ENCODE measurements at places on chromosomes 7 and 10. TPM values are rescaled to one million over a fixed set of nuclear protein-coding genes. Genes with fewer than 3 reads are reported as not detected.

The TMEM209 gene
- 18.6 TPM for total RNA-seq

The PLXDC2 gene
- total RNA-seq = 20.5 TPM

The KLF14 gene
- 0.84 TPM for total RNA-seq

The KCNMA1 gene
- 25.1 TPM for total RNA-seq

The SLC26A5 gene
- total RNA-seq = not detected

The SNX13 gene
- total RNA-seq = 35.8 TPM

The PLCE1 gene
- total RNA-seq = 2.5 TPM

The SYT15 gene
- 5.3 TPM for total RNA-seq

The NPTX2 gene
- total RNA-seq = 7.3 TPM

The LRRTM3 gene
- 0.34 TPM for total RNA-seq

The FAM25C gene
- total RNA-seq = not detected

The FAM241B gene
- total RNA-seq = 1.4 TPM

The TMEM236 gene
- 0.33 TPM for total RNA-seq

The CALML3 gene
- not detected for total RNA-seq

The FOXL3 gene
- not detected for total RNA-seq

The HOXA4 gene
- 0.83 TPM for total RNA-seq

The GPR26 gene
- not detected for total RNA-seq

The MUC12 gene
- 0.62 TPM for total RNA-seq

The SORCS1 gene
- 2.4 TPM for total RNA-seq

The LMOD2 gene
- total RNA-seq = not detected

The PRDX3 gene
- total RNA-seq = 65.7 TPM

The HOXA7 gene
- 0.42 TPM for total RNA-seq

The LMTK2 gene
- total RNA-seq = 12.0 TPM

The H2BK1 gene
- 1.1 TPM for total RNA-seq

The KLF6 gene
- total RNA-seq = 178 TPM

The UNCX gene
- not detected for total RNA-seq

The IGF2BP3 gene
- not detected for total RNA-seq

The CHAT gene
- total RNA-seq = not detected

The OPN1SW gene
- not detected for total RNA-seq

The PON3 gene
- total RNA-seq = 26.0 TPM

The GHRHR gene
- not detected for total RNA-seq

The OR13A1 gene
- total RNA-seq = not detected

The WDR86 gene
- 43.4 TPM for total RNA-seq

The SEC31B gene
- total RNA-seq = 13.9 TPM

The SSC4D gene
- total RNA-seq = 1.0 TPM

The GSAP gene
- 19.4 TPM for total RNA-seq

The VPS37D gene
- total RNA-seq = 8.0 TPM

The RNF32 gene
- total RNA-seq = 1.3 TPM

The LZTS2 gene
- total RNA-seq = 77.4 TPM

The RGR gene
- total RNA-seq = not detected

The ZNF467 gene
- 12.5 TPM for total RNA-seq
